CD4-positive, alpha-beta T cell treated with Interleukin-1 beta for 1 hour (primary cell): ENCODE measurements at places on chromosomes 3 and 15.

- DNase-seq, result peak; percentile 70
These were observed 141.9 kb downstream of the PGPEP1L start for GRCh38 chr15:98865397-98866339.

- no peak for DNase-seq
These were observed 39.0 kb downstream of the ARHGEF3 start for GRCh38 chr3:56762718-56763117.

- DNase-seq, result no peak
These were observed 64.1 kb downstream of the CDIN1 start for GRCh38 chr15:36643551-36643950.

GRCh38 chr15:80643431-80643951 lies 51.6 kb upstream of the ABHD17C start:
- no peak for DNase-seq

DNA sequence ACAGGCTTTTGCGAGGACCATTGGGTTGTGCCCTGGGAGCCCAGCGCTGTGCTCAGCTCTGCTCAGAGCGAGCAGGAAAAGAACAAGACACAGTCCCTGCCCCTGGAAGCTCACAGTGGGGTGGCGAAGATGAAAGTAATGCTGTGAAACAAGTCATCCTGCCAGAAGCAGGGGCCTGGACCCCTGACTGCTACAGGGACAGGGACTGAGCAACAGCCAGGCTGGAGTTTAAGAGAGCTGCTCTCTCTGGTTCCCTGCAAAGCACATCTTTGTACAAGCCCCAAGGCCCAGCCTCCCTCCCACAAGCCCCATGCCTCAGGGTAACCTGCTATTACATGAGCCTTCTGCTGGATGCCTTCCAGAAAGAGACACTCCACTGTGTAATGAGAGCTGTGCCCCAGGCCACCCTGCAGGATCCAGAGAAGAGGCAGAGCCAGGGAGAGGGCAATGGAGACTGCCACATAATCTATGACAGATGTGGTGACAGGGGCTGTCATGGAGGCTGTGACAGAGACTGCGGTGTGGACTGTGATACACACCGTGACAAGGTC lies 7.1 kb upstream of the HCN4 start:
- no peak for DNase-seq

- DNase-seq, result no peak
These were observed 15.2 kb upstream of the TMEM212 start for GRCh38 chr3:171827836-171828458.

DNA sequence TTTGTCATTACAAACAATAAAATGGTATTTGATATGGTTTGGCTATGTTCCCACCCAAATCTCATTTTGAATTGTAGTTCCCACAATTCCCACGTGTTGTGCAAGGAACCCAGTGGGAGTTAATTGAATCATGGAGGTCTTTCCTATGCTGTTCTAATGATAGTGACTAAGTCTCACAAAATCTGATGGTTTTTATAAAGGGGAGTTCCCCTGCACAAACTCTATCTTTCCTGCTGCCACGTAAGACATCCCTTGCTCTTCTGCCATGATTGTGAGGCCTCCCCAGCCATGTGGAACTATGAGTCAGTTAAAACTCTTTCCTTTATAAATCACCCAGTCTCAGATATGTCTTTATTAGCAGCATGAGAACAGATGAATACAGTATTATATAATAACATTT lies 15.4 kb upstream of the AADAC start:
- DNase-seq, result no peak

GRCh38 chr3:152317956-152318355 lies 49.2 kb downstream of the MBNL1 start:
- DNase-seq, result no peak

- no peak for DNase-seq
These were observed 13.7 kb downstream of the CLPX start for GRCh38 chr15:65171428-65171827.

- DNase-seq, result no peak
These were observed 69.6 kb upstream of the COL8A1 start for GRCh38 chr3:99568663-99569335.

- no peak for DNase-seq
These were observed 139.4 kb downstream of the OPA1 start for GRCh38 chr3:193732391-193732790.

- DNase-seq, result no peak
These were observed 7.3 kb upstream of the LMCD1 start for GRCh38 chr3:8494327-8494726.

DNA sequence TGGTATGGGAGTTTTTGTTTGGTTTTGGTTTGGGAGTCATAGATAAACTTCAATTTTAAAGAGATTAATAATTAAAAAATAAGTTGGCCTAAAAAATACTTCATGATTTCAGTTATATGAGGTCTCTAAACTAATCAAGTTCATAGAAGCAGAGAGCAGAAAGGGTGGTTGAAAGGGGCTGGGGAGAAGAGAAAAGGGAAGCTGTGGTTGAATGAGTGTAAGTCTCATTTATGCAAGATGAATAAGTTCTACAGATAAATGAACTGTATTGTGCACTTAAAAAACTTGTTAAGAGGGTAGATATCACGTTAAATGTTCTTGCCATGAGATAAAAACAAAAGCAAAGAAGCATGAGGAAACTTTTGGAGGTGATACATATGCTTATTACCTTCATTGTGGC lies 188.7 kb downstream of the NSUN3 start:
- DNase-seq, result no peak

DNA sequence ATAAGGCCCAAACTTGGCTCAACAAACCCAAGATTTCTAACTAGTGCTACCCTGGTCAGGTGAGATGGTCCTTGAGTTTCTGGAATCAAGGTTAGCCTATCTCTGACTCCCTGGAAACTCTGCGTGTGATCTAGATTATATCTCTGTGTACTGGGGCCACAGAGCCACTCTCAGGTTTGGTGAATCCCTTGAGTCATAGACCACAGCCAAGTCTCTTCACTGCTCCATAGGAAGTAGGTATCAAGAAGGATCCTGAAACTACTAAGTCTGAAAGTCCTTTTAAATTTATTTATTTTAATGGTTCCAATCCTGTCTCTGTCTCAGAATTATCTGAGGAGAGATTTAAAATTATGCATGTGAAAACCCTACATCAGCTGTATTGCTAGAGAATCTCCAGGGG lies 99.1 kb downstream of the TUSC7 start:
- no peak for DNase-seq

DNA sequence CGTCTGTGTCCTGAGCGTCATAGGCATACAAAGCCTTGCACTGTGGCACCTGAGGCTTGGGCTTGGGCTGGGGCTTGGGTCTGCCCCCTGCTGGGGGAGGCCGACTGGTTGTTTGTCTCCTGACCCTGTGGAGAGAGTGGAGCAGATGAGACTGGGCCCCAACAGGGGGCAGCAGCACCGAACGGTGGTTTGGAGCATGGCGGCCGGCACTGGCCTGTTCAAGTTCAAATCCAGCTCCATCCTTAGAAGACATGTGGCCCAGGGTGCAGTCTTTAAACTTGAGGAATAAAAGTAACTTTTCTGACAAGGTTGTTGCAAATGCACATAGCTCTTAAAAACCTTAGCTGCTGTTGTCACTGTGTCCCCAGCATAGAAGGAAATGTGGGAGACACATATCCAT lies 33.3 kb downstream of the CCNB2 start:
- peak; percentile 66 for DNase-seq
